ENCODE measurements at places on chromosomes 4 and X.
A peak's percentile ranks its signal among the peaks of the same experiment; 100 is the strongest.

GRCh38 chr4:123802082-123802645 is 405.6 kb downstream of the SPRY1 start:
- no peak for DNase-seq

DNA sequence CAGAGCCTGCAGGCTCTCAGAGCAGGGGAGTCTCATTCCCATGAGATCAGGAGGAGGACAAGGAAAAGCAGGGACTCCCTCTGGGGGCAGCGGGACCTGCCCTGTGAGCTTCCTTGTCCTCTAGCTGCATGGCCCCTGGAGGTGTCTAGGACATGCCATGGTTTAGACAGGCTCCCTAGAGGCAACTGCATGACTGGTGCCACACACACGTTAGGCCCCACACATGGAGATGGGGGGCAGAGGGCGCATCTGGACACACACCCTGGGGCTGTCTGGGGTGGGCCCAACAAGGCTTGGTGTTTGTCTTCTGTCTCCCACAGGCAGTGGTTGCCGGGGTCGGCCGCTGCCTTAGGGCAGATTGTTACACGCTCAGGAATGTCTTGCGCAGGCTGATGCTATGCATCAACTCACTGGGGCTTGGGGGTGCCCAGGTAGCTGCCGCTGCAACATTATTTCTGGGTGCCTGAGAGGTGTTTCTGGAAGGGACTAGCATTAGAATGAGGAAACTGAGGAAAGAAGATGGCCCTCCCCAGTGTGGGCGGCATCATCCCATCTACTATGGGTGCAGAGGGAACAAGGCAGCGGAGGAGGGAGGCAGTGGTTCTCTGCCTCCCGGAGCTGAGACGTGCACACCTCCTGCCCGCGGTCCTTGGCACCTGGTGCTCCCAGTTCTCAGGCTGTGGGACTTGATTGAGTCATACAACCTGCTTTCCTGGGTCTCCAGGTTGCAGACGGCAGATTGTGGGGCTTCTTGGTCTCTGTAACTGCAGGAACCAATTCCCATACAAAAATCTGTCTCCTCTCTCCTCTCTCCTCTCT is 32.1 kb upstream of the GPR78 start:
- no peak for DNase-seq

DNA sequence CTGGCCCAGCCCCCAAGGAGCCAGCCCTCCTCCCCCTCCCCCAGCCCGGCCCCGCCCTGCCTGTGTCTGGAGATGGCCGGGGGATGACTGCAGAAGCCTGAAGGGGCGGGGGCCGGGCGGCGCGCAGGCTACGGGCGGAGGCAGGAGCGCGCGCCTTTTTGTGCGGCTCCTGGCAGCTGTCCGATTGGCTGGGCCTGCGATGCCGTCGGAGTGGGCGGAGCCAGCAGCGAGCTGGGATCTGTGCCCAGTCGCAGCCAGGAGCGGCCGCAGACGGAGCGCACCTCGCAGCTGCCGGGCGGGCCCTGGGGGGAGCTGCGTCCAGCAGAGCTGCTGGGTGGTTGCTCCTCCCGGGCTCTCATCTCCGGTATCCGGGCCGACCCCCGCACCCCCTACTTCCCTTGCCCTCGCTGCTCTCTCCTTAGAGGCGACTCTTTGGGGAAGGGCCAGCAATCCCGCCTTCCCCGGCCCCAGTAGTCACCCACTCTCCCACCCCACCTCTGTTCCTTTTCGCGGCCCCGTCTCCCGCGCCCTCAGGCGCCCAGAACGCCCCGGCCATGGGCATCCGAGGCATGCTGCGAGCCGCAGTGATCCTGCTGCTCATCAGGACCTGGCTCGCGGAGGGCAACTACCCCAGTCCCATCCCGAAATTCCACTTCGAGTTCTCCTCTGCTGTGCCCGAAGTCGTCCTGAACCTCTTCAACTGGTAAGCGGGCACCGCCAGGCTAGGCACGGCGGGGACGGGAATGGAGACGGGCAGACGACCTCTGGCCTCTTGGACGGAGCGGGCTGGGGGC is at the start of gene GABRQ:
GABRQ (plus strand) TSS at position 247 of the 794 bp plus-strand sequence; CDS start at position 555, 308 bp downstream.
- no peak for DNase-seq

- no peak for DNase-seq
These were observed 221.5 kb upstream of the SFRP2 start for GRCh38 chr4:154010371-154010770.

- no peak for DNase-seq
These were observed 212.6 kb upstream of the GK2 start for GRCh38 chr4:79620617-79621016.

DNA sequence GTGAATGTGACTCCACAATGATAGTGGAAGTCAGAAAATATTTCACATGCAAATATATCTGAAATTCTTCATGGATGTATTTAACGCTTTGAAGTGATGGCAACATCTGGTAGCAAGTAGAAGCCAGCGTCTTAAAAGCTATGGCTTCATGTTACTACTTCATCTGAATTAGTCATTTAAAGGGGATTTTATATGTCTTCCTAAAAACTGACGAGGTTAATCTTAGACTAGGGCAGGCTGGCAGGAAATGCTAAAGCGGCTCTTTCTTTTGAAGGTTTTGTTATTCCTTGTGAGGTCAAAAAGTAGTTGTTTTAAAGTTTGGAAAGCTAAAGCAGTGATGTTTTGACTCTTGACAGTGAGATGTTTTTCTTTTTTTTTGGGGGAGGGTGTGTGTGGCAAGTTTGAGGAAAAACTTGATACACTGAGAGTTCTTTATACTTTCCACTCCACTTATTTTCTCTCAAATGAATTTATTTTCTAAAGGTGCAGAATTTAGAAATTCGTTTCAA is 22.6 kb downstream of the PLS3 start:
- no peak for DNase-seq

DNA sequence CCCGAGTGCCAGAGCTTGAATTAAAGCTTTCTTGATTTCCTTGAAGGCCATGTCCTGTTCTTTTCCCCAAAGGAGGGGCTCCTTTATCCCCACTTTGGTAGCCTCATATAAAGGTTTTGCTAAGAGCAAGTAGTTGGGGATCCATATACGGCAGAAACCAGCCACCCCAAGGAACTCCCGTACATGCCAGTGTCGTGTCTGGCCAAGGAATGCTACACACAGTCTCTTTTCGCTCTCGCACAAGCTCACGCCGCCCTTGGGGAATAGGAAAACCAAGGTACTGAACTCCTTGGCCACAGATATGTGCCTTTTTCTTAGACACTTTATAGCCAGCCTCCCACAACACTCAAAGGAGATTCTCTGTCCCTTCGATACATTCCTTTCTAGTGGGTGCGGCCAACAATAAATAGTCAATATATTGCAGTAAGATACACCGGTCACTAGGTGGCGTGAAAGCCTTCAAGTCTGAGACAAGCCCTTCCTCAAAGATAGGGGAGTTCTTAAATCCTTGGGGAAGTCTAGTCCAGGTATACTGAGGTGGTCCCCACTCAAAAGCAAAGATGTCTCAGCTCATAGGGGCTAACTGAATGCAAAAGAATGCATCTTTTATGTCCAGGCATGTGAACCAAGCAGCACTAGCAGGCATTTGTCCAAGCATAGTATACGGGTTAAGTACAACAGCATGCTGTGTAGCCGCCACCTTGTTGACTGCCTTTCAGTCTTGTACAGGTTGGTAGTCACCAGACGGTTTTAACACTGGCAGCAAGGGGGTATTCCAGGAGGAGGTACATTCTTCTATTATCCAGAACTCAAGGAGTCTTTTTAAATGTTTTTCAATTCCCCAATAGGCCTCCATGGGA is 57.8 kb upstream of the XAGE1B start:
- DNase-seq: peak; percentile 21

- no peak for DNase-seq
These were observed 163.1 kb upstream of the SLITRK2 start for GRCh38 chrX:145654486-145654885.

DNA sequence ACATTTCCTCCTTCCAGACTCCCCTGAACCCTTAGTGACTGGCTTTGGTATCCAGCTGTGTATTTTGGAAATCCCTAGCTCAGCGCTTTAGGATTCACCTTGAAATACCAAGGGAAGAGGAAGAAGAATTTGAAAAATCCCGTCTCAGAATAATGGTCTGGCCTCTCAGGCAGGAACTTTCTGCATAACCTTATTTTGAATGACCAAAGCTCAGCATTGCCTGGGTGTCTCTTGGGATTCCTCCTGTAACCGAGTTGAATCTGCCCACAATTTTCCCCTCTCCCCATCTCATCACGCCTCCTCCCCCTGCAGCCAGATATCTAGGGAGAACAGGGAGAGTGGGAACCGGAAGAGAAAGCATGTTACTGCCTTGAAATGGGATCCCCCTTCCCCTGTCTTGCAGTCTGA is 116.2 kb downstream of the SMIM20 start:
- DNase-seq: no peak

GRCh38 chrX:151680805-151681204 is 14.5 kb upstream of the PRRG3 start:
- no peak for DNase-seq

DNA sequence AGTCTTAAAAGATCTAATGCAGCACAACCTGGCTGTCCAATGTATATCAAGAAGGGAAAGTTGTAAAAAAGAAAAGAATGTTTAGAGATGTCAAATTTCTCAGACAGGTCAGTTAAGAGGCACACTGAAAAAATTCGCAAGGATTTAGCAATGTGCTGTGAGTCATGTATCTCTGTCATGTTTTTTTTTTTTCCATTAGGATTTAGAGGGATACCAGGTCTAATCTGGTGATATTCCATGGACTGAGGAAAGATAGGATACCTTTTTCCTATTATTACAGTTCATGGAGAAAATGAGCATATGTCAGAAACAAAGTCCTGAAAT is 815.4 kb upstream of the PCDH10 start:
- DNase-seq: no peak

- no peak for DNase-seq
These were observed 8.5 kb downstream of the RAB9A start for GRCh38 chrX:13697455-13697854.

- DNase-seq: no peak
These were observed 122.2 kb upstream of the PDE5A start for GRCh38 chr4:119750771-119751170.

DNA sequence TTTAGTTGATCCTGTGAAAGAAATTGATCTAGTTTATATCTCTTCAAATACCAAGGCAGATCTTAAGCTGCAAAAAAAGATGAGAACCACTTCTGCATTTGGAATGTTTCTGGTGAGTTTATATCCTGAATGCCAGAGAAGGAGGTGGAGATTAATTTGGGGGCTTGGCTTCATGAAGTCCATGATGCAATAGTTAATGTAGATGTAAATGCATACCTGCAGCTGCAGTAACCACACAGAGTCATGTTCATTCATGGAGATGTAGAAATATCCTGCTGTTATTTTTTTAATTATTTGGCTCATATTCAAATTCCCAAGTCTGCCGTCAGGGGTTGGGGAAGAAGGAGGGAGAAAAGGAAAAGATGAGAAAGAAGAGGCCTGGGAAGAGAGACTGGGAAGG is at the start of gene SULT1E1:
SULT1E1 (minus strand) TSS at position 94 of the 400 bp plus-strand sequence. CDS start 2,501 bp downstream, outside the sequence.
- DNase-seq: peak; percentile 7
